Thoracic aorta (tissue), 2 donors: ENCODE measurements at places on chromosomes 6 and 20.

DNA sequence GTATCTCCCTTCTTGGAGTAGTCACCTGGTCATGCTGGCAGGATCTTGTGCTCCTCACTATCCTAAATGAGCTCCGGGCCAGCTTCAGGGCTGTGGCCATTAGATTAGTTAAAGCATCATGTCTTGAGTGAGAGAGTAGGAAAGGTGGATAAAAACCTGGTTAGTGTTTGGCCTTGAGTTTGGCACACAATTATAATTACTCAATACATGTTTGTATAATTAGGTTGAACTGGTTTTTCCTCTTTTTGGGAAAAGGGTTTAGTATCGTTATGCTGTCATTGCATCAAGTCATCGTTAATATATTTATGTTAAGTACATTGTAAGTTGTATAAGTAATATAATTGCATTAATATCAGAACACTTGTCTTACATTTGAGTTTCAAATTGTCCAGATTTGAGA is 126.3 kb downstream of the CDKAL1 start:
- DNase-seq, result no peak

DNA sequence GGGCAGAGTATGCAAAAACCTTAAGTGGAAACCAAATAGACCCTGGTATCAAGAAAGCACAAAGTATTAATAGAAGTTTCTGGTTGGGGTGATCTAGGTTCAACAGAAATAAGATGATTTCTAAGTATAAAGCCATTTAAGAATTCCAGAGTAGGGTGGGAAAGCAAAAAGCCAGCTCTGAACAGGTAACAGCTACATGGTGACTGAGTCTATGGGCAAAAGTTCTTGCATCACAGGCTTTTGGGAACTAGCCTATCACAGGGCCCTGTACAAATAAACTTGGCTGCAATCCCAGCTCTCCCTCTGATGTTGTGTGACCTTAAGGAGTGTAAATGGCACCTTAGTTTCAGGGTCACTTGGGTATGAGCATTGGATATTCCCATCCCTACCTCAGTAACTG is 5.5 kb downstream of the TCF19 start:
- DNase-seq, result no peak

DNA sequence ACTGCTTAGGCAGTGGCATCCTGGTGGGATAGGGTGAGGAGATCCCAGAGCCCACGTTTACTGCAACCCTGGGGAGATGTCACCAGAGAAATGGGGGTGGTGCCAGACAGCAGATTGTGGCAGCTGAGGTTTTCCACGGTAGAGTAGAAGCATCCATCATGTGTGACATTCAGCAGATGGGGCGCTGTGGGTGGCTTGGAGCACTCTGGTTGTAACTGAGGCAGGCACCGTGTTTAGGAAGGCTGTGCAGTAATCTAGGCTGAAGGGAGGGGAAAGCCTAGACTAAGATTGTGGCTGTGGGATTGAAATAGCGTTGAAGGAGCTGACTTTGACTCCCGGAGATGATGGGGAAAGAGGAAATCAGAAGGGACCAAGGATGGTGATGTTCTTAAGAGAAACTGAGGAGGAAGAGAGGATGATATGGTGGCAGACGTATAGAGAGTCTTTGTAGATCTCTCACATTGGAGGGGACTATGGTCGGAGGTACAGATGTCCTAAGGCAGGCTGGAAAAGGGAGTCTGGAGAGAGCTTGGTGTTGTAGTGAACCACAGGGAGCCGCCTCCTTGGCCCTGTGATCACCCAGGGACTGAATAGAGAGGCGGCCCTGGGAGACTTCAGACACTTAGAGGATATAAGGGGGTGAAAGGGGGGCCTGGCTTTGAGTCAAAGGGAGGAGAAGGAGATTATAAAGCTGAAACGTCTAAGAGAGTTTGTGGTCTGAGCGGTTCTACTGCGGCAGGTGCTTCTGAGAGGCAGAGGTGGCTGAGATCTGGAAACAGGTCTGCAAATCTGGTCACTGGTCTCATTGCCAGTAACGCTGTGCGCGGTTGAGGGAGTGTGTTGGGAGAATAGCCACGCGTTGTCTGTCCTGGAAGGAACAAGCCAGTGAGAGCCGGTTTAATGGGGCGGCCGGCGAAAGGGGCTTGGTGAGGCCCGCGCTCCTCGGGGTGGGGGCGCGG is 792 bp upstream of the MICA start:
- DNase-seq, result no peak

DNA sequence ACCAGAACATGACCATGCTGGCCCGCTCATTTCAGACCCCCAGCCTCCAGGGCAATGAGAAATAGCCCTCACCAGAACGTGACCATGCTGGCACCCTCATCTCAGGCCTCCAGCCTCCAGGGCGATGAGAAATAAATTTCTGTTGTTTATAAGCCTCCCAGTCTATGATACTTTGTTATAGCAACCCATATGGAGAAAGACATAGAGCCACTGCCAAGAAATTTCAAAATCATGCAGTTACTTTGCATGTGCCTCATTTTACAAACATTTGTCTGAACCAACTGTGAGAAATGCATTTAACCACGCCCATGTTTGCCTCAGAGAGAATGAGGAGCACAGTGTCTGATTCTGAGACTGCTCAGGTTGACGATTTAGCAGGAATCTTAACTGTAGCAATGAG is 15.5 kb downstream of the CYP39A1 start:
- DNase-seq, result no peak

- DNase-seq, result no peak
Observed at GRCh38 chr6:142953373-142954273, 8.6 kb upstream of the HIVEP2 start.

- DNase-seq, result no peak
Observed at GRCh38 chr6:109655761-109656262, 35.2 kb downstream of the AK9 start.

GRCh38 chr6:154429711-154430110 is 73.1 kb upstream of the IPCEF1 start:
- no peak for DNase-seq

DNA sequence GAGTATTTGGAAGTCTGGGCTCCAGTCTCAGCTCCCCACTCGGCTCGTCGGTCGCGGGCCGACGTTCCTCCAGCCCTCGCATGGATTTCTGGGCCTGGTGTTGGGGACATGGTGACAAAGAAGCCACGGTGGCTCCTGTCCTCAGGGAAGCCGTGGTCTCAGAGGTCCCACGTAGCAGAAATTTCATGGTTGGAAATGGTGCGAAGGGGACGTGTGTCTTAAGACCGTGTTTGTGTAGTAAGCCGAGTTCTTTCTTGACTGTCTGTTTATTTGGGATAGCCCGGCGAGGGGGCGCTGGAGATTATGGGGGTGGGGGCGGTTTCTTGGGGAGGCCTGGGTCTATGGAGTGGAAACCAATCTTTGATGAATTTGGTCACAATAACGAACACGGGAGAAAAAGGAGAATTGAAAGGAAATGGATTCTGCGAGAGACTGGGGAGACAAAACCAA is 23.5 kb upstream of the MAP3K7 start:
- no peak for DNase-seq
